ENCODE measurements at places on chromosomes 5 and 9.
A peak's percentile ranks its signal among the peaks of the same experiment; 100 is the strongest.

- DNase-seq: no peak
Observed at GRCh38 chr9:94911211-94911610, 184.7 kb downstream of the AOPEP start.

GRCh38 chr5:55850839-55851674 is at the start of gene IL31RA:
TSS of gene IL31RA (plus strand) at chr5:55851357. CDS start at chr5:55851571, 214 bp downstream.
- DNase-seq: peak; percentile 24

- DNase-seq: no peak
Observed at GRCh38 chr9:17021387-17021970, 113.4 kb upstream of the CNTLN start.

GRCh38 chr9:72864327-72864726 is 88.5 kb downstream of the ALDH1A1 start:
- no peak for DNase-seq

- DNase-seq: no peak
Observed at GRCh38 chr9:106861640-106862109, 1.3 kb upstream of the ZNF462 start.

DNA sequence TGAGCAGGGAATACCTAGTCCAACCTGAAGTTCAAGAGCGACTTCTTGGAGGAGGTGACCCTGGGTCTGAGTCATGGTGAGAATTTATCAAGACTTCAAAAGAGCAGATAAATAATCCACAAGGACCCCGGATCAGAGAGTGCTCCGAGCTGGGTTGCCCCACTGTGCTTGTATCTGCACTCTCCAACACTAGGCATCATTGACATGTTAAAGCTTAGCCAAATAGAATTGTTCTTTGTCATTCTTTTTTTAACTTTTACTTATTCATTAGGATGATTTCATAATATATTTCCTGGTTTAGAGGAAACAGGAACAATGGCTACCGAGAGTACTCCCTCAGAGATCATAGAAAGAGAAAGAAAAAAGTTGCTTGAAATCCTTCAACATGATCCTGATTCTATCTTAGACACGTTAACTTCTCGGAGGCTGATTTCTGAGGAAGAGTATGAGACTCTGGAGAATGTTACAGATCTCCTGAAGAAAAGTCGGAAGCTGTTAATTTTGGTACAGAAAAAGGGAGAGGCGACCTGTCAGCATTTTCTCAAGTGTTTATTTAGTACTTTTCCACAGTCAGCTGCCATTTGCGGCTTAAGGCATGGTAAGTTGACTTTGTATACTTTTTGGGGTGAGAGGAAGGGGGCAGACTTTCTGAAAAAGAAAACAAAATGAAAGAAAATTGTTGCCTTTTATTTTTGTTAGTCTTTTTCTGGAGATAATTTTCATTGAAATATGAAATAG is at the start of gene CARD6:
CARD6 (plus strand) TSS at position 300 of the 738 bp plus-strand sequence; CDS start at position 316, 16 bp downstream.
- DNase-seq: no peak

DNA sequence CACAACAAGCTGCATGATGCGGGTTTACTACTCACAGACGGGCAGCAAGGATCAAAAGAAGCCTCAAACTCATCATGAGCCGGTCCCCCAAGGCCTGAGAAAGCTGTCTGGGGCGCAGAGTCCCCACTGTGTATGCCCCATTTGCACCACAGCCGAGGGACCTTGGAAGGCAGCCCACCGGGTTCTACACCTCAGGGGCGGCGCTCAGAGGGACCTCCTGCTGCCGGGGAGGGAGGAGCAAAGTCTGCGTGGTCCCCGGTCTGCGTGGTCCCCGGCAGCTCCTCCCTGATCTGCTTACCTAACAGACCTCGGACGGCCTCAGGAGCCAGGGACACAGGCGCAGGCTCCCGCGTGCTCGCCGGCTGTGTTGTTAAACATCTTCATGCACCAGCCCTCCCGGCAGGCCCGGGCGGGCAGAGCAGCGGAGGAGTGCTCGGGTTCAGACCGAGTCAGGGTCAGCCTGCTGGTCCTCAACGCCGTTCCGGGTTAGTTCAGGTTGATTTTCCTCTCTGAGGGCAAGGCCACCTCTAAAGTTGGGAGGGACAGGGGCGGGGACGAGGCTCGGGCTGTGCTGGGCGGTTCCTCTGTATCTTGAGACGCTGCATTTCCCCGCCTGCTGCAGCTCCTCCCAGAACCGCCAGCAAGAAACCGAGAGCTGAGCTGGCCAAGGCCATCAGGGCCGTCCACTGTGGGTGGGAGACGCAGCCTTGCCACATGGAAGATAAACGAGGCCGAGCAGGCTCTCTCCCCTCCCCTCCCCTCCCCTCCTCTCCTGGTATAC is 74.6 kb downstream of the MRPL36 start:
- no peak for DNase-seq

GRCh38 chr5:27727254-27727653 is 688.9 kb upstream of the CDH9 start:
- DNase-seq: no peak

DNA sequence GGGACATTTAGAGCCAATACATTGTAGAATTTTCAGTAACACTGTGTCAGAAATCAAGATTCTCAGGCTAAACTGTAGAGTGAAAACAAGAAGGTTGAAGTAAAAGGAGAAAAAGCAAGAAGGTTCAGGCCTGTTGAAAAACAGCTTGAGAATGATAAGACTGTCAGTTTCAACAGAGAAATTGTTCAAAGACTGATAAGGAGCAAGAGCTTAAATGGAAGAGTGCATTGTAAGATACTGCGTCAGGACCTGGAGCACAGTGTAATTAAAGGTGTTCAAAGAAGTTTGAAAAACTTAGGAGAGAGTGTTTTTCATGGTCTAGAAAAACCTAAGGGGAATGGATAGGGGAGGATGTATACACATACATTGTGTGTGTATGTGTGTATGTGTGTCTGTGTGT is 408.3 kb downstream of the KDM4C start:
- no peak for DNase-seq

- DNase-seq: no peak
Observed at GRCh38 chr5:143386725-143387124, 16.8 kb downstream of the NR3C1 start.

DNA sequence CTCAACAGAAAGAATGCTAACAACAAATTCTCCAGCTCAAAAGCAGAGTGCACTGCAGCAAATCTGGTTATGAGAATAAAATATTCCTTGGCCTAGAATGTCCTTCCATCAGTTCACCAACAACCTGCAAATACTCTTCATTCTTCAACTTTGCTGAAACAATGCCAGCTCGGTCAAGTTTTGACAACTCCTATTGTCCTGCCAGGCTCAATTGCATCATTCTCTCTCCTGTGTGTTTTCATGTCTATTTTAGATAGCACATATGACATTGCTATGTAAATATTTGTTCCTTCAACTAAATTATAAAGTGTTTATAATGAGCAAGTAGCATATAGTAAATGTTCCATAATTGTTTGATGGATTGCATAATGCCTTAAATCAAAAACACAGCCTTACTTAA is 463.8 kb downstream of the TLE1 start:
- DNase-seq: no peak

DNA sequence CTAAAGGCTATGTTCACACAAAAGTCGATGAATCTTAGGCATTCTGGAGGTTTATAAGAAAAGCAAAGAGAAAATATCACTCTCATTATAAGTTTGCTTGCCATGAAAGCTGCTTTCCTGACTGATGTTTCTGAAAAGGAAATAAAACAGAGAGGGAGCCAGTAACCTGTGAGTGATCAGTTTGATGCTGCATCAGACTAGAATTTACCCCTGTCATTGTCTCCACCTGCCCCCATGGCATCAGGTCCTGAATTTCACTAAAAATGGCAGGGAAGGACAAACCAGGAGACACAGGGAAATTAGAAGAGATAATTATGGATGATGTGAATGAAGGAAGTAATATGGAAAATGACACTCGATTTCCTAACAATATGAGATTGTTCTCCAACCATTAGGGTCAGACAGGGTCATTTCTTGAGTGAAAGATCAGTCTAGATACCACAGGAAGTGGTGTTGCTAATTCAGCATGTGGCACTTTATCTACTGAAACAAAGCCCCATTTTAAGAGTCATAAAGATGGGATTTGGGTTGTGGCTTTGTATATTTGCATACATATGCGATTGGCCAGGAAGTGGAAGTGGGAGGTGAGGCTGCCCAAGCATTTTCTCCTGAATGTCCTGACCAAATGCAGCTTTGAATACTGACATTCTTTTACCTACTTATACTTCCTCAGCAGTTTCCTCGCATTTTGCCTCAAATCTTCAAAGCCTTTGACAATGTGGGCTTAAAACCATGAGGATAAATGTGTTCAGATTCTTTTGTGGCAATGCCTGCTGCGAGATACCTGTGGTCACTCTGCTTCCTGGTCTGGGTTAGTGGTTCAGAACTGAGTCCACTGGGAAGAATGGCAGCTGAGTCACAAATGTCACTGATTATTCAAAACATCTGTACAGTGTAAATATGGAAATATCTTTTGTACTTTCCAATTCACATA is 29.7 kb downstream of the MEGF10 start:
- peak; percentile 75 for DNase-seq

DNA sequence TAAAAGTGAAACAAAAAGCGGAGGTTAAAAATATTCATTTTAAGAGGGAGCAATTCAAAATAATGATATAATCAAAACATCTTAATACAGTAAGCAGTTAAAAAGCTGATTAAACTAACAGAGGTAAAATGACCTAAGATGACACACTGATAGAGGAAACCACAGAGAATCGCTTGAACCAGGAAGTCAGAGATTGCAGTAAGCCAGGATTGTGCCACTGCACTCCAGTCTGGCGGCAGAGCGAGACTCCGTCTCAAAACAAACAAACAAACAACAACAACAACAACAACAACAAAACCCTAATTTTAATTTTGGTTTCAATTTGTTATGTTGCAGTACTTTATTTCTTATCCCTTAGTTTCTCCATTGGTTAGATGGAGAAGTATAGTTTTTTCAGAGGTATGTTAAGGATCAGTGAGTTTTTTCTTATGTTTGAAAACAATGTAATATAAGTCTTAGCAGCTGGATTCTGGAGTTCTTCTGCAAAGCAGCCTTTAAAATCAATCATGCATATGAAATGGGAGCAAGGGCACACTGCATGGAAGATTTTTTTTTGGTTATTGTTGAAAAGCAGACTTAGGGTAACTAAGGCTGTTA is 58.5 kb downstream of the MLANA start:
- no peak for DNase-seq

GRCh38 chr5:39420482-39421145 is 4.2 kb downstream of the DAB2 start:
- no peak for DNase-seq

- no peak for DNase-seq
Observed at GRCh38 chr5:17001428-17001827, 65.3 kb upstream of the MYO10 start.

- DNase-seq: no peak
Observed at GRCh38 chr9:88786291-88787079, 204.8 kb upstream of the S1PR3 start.

DNA sequence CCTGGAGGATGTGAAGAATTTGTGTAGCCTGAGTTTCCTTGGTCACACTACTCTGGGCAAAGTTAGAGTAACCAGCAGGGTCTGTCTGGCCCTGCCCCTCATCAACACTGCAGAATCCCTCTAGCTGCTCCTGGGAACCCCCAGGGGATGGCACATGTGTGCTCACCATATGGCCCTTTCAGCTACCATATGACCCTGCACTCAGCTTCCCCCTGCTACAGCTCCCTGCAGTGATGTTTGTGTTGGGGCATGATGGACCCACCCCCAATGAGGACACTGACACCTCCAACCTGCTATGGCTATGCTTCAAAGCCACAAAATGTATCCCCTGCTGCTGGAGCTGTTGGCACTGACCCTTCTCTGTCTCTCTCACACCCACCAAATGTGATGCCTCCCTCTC is 152.7 kb downstream of the SNX18 start:
- no peak for DNase-seq

GRCh38 chr9:77375956-77376532 is 198.7 kb downstream of the VPS13A start:
- no peak for DNase-seq

DNA sequence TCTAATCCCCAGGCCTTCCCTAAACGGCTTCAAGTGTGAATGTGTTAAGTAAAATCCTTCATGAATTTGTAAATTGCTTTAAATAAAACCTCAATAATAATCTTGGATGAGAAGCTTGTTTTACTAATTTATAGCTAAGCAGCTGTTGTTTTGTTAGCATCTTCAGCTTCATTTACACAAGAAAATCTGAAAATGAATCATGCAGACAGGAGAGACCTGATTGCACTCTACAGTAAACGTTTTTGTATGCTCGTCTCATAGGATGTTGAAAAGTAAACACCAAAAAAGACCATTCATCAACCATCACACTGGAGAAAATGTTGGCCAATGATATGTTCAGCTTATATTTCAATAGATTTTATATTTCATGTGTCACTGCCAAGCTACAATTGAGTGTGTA is 40.4 kb upstream of the MAP3K1 start:
- DNase-seq: no peak

- DNase-seq: no peak
Observed at GRCh38 chr5:85952680-85953079, 665.1 kb upstream of the COX7C start.

DNA sequence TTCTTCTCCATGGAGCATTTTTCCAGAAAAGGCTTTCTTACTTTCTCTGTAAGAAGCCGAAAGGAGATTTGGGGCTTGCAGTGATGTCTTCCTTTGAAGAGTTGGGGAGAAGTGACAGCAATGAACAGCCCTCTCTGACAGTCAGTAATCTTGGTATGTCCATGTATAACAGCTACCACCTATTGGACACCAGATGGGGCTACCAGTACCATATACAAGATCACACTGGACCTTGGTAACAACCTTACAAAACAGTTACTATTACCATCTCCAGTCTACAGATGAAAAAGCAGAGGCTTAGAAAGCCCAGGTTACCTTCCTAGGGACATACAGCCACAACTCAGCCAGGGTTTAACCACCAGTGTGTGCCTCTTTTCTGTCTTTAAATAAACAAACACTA is 272.7 kb upstream of the TRPC7 start:
- DNase-seq: no peak

GRCh38 chr9:72557549-72557948 is 36.1 kb downstream of the TMC1 start:
- peak; percentile 78 for DNase-seq

DNA sequence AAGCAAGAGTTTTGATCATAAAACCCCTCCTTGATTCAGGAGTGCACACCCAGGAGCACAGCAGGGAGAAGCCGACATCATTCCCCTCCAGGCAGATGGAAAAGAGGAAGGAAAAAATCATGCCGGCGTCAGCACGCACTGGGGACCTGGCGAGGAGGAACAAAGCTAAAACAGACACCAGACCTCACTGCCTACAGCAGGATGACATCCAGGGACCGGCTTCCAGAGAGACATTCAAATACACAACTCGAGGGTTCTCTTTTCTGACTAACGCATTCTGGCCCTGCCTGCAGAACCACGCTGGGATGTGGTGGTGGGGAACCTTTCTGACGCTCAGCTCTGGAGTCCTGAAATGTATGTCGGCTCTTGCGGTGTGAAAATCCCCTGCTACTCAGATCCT is 2.7 kb downstream of the UBAC1 start:
- no peak for DNase-seq

GRCh38 chr5:36168737-36169136 is 16.8 kb downstream of the SKP2 start:
- no peak for DNase-seq

DNA sequence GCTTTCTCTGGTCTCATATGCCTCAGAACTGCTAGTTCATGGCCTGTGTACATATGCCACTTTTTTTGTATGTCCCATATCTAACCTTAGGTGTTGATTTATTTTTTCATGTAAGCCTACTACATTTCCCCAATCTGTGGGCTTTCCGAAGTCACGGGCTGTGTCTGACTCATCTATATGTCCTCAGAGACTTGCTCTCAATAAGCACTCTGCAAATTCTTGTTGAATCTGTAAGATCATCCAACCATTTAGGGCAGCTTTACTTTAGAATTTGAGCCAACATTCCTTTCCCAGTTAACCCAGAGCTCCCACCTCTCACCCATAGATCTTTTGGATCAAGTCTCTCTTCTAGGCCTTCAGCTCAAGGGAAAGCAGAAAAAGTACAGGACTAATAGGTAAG is 263.4 kb downstream of the SEC61B start:
- no peak for DNase-seq

All from COLO829 (cell line).